ENCODE measurements at places on chromosomes 1 and 21. TPM values are rescaled to one million over a fixed set of nuclear protein-coding genes. Genes with fewer than 3 reads are reported as not detected.

- no peak for DNase-seq
Observed at GRCh38 chr1:70887936-70888335, 159.7 kb downstream of the PTGER3 start.

GRCh38 chr1:36083635-36084496 lies at the start of gene TEKT2:
TEKT2 (plus strand) TSS chr1:36084094; CDS start chr1:36084922, 828 bp downstream.
- no peak for DNase-seq

DNA sequence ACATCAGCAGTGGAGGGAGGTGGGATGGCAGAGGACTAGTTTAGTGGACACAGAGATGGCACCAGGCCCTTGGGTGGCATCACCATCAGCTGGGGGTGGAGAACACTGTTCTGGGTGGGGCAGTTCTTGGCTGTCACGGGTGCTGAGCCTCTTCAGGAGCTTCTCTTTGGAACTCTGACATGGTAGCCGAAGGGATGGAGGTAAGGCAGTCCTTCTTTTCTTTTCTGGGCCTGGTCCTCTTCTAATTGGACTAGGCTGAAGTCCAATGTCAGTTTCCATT lies 8.3 kb upstream of the MEF2D start:
- no peak for DNase-seq

DNA sequence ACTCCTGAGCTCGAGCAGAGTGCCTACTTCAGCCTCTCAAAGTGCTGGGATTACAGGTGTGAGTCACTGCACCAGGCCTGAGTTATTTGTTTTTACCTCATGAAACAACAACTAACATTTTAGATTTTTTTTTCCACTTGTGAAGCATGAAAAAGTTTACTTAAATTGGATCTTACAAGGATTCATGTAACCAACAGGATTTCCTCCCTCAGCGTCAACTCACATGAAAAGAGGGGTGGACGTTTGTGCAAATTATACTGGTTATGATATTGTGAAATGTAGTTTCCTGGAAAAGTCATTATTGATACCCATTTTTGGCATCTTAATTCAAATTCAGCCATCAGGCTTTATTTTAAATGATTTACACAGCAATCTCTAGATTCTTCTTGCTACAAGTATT lies 6.5 kb downstream of the CNST start:
- no peak for DNase-seq

DNA sequence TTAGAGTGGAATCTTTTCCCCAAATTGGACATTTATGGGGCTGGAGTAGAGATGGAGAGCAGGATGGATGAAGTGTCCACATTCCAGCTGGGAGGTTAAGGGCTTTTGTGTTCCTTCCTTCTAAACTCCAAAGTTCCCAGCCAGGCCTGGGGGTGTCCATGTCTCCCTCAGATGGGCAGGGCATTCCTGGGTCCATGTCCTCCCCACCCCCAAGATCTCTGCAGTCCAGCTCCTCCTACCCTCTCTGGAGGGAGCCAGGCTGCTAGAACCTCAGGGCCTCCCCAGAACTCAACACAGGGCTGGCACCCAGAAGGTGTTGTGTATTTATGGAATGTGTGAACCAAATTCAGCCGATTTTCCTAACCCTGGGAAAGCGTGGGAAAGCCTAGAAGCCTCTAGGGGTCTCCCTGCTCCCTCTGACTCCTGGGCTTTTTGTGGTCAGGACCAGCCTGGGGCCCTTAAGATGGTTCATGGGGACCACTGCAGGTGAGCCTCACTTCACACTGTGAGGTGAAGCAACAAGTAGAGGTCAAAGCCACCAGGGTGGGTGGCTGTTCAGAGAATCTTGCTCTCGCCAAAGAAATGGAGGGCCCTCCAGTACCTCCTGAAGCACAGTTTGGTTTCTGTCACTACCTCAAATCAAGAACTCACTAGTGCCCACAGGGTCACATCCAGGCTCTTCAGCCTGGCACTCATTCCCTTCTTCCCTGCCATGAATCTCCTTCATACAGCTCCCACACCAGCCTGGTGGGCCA lies 54.8 kb downstream of the GLIS1 start:
- no peak for DNase-seq

DNA sequence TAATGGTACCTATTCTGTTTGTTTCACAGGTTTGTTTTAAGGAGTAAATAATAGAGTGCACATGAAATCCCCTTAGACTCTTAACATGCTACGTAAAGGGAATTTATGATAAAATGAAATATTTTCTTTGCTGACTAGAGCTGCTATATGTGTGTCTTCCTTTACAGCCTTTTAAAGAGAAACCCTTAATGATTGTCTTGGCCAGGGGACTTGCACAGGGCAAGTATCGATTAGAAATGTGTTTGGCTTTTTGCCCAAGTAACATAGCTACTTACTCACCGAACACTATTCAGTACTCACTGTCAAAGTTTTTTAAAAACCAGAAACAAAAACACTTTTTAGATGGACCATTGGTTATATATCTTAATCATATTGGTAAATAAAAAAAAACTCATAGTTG lies 71.3 kb upstream of the KIAA1614 start:
- DNase-seq: no peak

DNA sequence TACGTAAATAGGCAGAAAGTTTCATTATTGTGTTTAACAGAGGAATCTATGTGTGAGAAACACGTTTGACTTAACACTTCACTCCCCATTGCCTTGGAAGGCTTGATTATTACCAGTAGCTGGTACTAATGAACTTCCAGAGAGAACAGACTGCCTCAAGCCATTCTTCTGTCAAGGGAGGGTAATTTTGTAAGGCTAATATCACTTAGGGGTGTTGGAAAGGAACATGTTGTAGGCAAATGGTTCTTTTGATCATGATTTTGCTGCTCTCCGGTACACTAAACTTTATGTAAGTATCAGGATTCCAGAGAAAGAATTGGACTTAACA lies 1.8 kb downstream of the LAMC1 start:
- no peak for DNase-seq

PLA2G2D gene
- not detected for total RNA-seq

DNA sequence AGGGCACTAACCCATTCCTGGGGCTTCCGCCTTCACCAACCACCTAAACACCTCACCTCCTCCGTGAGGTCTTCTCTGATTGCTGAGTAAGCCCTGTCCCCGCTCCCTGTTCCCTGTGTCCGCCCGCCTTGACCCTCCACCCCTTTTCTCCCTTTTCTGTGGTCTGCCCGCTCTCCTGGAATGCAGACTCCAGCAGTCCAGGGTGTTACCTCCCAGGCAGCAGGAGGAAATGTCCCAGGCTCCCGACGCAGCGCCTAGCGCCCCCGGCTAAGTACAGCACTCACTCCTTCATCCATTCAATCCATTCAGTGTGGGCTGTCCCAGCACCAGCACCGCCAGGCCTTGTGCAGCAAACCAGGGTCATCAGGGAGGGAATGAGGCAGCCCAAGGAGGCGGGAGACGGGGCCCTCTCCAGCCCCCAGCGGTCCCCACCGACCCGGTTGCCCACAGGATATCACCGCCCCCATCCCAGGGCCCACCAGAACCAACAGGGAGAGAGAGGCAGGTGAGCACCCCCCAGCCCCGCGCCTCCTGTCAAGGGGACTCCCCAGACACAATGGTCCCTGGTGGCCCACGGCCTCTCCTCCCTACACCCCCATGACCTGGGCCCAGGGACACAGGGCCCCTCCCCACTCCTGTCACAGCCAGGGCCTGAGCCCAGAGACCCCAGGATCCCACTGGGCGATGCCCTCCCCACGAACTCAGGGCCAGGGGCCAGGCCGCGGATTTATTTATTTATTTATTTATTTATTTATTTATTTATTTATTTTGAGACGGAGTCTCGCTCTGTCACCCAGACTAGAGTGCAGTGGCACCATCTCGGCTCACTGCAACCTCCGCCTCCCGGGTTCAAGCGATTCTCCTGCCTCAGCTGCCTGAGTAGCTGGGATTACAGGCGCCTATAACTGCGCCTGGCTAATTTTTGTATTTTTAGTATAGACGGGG lies 10.2 kb downstream of the TNFRSF14 start:
- DNase-seq: no peak

- peak; percentile 52 for DNase-seq
Observed at GRCh38 chr1:220770245-220770913, 16.3 kb upstream of the MTARC1 start.

DNA sequence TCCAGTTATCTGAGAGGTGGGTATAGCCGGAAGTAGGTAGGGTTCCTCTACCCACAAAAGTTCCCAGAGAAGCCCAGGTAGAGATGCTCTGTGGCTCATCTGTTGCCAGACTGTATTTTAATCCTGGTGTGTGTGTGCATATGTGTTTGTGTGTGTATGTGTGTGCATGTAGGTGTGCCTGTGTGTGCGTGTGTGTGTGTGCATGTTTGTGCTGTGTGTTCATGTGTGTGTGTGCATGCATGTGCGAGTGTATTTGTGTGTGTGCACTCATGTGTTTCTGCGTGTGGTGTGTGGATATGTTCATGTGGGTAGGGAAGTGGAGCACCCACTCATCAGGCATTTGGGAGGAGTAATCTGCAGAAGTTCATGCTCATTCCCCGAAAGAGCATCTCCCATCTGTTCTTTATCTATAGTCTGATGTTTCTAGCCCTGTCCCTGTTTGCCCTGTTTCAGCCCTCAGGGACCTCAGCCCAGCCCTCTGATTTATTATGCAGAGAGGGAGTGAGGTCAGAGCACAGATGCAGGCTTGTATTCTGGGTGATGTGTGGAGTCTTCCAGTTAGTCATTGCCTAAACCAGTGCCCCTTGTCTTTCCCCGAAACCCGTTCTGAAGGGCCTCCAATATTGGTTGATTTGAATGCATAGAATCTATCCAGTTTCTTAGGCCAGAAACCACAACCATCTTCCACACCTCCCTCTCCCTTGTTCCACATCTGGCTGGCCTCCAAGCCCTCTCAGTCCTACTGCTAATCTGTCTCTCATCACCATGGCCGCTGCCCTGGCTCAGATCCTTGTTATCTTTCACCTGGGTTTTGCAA lies 69.1 kb downstream of the DISC1 start:
- DNase-seq: no peak

DNA sequence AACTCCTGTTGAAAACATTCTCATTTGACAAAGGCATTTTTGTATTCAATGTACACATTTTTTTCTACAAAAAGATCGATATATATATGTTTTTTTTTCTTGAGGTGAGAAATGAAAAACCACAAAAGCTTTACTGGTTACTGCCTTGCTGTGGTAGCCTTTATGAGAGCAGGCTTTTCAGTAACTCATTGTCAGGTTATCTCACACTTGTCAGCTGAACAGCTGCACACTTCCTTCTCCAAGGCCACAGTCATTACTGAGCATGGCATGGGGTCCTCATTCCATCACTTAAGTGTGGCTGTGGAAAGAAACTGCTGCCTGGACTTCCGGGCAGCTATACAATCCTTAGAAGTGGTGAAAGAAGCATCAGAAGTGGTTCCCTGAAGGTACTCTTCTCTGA lies 169.3 kb upstream of the ZP4 start:
- DNase-seq: no peak

DNA sequence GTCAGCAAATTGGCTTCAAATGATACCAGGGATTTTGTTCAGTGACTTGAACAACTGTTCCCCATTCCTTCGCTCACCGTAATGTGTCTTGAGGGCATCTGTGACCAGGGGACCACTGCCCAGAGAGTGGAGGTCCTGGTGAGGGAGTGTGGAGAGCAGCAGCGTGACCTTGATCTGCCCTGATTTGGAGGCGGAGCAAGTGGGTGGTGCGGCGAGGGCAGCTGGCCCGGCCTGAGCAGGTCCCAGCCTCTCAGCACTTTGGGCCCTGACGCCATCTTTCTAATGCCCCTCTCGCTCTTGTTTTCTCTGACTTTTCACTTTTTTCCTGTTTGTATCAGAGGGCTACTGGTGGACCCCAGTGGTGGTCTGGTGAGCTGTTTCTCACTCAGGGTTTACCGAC lies 31.1 kb downstream of the DIP2A start:
- DNase-seq: no peak

GRIK3 gene
- under 0.01 TPM for total RNA-seq

F5 gene
- not detected for total RNA-seq

S1PR1 gene
- total RNA-seq: 291 TPM

DNA sequence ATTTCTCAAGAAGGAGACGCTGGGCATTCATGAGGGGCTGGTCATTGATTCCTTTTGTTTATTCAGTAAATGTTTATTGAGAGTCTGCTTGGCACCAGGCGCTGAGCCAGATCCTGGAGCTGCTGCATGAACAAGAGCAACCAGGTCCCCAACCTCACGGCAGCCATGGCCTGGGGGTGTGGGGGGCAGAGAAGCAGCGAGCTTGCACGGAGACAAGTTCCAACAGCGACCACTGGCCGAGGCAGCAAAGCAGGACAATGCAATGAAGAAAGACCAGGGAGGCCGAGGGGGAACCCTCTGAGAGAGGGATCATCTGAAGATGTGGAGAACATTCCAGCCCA lies 7.5 kb downstream of the KCNAB2 start:
- no peak for DNase-seq

GRCh38 chr1:30707412-30708360 lies 15.7 kb downstream of the MATN1 start:
- DNase-seq: no peak

NPHS2 gene
- not detected for total RNA-seq

GRCh38 chr1:29129916-29130315 lies 6.2 kb upstream of the TMEM200B start:
- DNase-seq: no peak

SRGAP2 gene
- total RNA-seq: 53.2 TPM

DNA sequence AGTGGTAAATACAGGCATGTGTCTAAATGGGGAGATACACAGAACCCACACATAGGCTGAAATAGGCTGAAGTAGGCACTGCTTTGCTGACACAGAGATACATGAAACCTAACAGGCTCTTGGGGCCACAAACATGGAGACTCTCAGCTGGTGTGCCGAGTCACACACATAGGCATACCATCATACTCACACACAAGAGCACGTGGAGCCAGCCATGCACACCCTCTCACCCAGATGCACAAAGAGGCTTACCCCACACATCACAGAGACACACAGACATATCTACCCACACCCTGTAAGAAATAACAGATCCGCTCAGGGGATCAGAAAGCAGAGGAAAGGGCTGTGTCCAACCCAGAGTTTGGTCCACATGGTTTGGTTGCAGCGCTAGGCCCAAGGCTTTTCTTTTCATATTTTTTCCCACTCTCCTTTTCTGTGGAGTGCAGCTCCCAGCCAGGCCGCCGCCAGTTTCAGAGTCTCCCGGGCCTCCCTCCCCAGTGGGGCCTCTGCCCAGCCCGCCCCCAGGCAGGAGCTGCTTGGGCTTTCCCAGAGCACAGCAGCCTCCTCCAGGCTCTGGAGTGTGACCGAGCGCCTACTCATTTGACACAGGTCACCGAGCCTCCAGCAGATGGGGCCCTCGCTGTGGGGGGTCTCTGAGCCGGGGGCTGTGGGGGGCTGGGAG lies 3.9 kb upstream of the POU3F1 start:
- DNase-seq: no peak

ANGPTL1 gene
- 30.8 TPM for total RNA-seq

Data from ascending aorta (tissue), 2 donors.